ENCODE measurements at places on chromosomes 3 and 15. TPM values are rescaled to one million over a fixed set of nuclear protein-coding genes. Genes with fewer than 3 reads are reported as not detected.

DNA sequence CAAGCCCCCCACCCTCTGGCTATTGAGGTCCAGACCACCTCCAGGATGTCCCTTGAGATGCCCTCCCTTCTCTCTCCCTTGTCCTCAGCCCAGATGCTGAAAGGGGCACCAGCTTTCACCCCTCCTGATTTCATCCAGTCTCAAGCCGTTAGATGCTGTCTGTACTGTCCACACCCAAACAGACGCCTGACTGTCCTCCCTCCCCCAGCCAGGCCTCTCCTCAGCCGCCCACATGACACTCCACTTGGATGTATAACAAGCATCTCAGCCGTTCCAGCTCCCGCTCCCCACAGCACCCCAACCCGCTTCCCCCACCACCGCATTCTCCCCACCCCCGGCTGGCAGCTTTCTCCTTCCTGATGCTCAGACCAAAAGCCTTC, 25.0 kb upstream of the CYP11A1 start:
- no peak overlapping the region for H3K27ac ChIP-seq
- H3K4me3 ChIP-seq: no peak overlapping the region
- H3K27me3 ChIP-seq: no peaks in the 10 kb centered on the region
- no peaks in the 10 kb centered on the region for H3K36me3 ChIP-seq

DNA sequence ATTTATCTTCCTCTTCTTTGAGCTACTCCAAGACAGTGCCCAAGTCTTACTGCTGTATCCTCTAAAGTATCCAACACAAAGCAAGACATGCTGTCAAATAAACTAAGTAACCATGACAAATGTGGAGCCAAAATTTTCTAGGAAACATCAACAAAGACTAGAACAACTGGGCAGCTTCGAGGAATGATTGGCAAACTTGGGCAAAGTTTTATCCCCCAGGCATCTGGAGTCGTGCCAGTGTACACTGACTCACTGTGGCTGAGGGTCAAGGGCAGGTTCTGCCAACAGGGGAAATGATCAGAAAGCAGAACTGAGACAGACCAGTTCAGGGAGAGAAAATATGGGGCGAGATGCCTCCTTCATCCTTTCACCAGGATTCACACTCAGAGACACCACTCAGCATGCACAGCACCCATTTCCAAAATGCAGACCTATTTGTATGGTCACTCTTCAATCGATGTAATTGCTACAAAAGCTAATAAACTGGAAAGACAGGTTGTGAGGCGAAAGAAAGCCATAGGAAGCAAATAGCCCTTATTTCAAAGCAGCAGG, 65.8 kb downstream of the MB21D2 start:
- peak; percentile 93 for DNase-seq
- H3K36me3 ChIP-seq: no peaks in the 10 kb centered on the region
- peaks cover 3% of the 10 kb centered on the region for H3K4me1 ChIP-seq

GRCh38 chr3:143330296-143330868, 210.8 kb downstream of the CHST2 start:
- no peaks in the 10 kb centered on the region for H3K36me3 ChIP-seq
- no peak overlapping the region for H3K27ac ChIP-seq
- H3K4me3 ChIP-seq: no peak overlapping the region
- H3K27me3 ChIP-seq: no peaks in the 10 kb centered on the region
- no peaks in the 10 kb centered on the region for H3K4me1 ChIP-seq

DNA sequence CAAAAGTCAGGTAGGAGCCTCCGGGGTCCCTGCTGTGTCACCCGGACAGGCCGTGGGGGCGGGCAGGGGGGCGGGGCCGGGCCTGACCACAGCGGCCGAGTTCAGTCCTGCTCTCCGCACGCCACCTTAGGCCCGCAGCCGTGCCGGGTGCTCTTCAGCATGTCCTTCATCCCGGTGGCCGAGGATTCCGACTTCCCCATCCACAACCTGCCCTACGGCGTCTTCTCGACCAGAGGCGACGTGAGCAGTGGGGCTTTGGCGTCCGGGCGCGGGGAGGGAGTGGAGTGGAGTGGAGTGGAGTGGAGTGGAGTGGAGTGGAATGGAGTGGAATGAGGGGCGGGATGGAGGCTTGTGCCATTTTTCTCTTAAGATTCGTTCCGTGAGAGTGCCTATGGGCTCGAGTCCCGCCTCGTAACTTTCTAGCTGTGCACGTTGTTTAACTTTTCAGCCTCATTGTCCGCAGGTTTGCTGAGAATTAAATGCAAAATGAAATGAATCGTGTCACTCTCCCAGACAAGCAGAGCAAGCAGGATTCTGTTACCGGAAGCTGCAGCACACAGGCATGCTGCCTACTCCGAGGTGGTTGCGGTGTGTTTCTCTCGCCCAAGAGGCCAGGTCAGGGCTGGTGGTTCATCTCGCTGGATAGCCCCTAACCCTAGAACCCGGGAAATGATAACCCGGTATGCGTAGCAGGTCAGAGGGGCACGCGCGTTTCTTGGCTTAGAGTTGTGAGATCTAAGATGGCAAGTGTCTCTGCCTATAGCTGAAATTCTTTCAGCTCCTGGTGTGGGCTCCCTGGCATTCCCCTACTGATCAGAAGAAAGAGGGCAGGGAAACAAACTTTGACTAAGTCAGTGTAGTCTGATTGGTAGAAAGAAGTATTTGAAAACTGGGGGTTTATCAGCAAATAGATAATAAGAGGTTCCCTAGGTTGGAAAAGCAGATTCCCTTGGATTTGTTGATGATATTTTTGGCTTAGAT, at the start of gene FAH:
Gene FAH, plus strand, starts transcription at position 104 of the 981 bp plus-strand sequence. Its CDS starts 56 bp downstream, at position 160.
- peak within 1 kb of the TSS; percentile 85 for H3K27ac ChIP-seq
- DNase-seq: no peak
- peak within 1 kb of the TSS; percentile 60 for H3K4me3 ChIP-seq
- no peaks in the 10 kb centered on the region for H3K4me1 ChIP-seq
- no peaks in the 10 kb centered on the region for H3K36me3 ChIP-seq
- H3K27me3 ChIP-seq: no peaks in the 10 kb centered on the region

DNA sequence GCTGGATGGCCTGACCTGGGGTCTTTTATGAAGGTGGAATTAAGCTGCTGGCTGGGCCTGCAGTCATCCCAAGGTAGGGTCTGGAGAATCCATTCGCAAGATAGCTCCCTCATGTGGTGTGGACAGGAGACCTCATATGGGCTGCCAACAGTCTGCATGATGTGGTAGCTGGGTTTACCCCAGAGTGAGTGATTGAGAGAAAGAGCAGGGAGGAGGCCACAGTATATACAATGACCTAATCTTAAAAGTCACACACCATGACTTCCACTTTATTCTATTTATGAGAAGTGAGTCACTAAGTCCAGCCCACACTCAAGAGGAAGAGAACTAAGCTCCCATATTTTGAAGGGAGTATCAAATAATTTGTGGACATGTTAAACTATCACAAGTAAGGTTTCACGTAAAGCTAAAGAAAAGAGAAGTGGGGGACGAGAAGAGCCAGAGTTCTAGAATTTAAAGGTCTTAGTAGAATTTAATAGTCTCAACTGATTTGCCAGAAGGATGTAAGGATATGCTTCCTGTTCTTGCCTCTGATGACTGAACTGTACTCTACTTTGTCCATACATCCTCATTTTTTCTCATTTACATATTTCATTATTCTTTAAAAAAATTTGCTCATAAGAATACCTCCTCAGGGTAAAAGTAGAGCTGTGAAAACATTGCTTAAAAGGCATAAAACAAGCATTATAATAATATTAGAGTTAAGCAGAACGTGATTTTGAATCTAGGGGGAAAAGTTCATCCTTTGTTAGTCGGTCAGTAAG, 184.4 kb downstream of the PEX5L start:
- no peak overlapping the region for H3K4me3 ChIP-seq
- no peaks in the 10 kb centered on the region for H3K36me3 ChIP-seq
- no peaks in the 10 kb centered on the region for H3K27me3 ChIP-seq
- no peak for DNase-seq
- H3K27ac ChIP-seq: no peak overlapping the region
- no peaks in the 10 kb centered on the region for H3K4me1 ChIP-seq

- no peak for DNase-seq
- no peak overlapping the region for H3K27ac ChIP-seq
- H3K4me1 ChIP-seq: no peaks in the 10 kb centered on the region
- no peaks in the 10 kb centered on the region for H3K27me3 ChIP-seq
- H3K4me3 ChIP-seq: no peak overlapping the region
Measured at GRCh38 chr15:84681831-84682230, 23.8 kb upstream of the NMB start.

DNA sequence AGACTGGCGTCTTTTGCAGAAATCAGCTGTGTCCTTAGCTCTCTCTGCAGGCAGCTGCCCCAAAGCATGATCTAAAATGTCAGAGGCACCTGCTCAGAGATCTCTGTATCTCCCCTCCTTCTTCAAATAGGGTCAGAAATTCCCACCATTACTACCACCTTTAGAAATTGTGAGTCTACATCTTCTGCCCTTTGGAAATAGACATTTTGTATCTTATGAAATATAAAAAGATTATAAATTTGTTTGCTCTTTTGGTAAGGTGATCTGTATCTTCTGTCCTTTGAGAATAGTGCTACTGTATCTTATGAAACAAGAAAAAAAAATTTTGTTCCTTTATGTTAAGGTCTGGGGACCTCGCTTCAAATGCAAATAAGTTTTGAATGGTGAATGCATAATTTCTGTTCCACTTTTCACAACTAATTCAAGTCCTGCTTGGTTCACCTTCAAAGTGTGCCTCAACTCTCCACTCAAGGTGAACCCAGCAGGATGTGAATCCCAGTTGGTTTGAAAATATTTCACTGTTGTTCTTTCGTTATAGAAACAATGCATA, 28.3 kb upstream of the GPD1L start:
- no peaks in the 10 kb centered on the region for H3K4me1 ChIP-seq
- H3K27ac ChIP-seq: no peak overlapping the region
- H3K36me3 ChIP-seq: no peaks in the 10 kb centered on the region
- H3K4me3 ChIP-seq: no peak overlapping the region
- H3K27me3 ChIP-seq: no peaks in the 10 kb centered on the region

- DNase-seq: no peak
- no peaks in the 10 kb centered on the region for H3K4me1 ChIP-seq
- no peak overlapping the region for H3K27ac ChIP-seq
- H3K36me3 ChIP-seq: no peaks in the 10 kb centered on the region
Measured at GRCh38 chr15:58081456-58081855, 15.9 kb upstream of the ALDH1A2 start.

DNA sequence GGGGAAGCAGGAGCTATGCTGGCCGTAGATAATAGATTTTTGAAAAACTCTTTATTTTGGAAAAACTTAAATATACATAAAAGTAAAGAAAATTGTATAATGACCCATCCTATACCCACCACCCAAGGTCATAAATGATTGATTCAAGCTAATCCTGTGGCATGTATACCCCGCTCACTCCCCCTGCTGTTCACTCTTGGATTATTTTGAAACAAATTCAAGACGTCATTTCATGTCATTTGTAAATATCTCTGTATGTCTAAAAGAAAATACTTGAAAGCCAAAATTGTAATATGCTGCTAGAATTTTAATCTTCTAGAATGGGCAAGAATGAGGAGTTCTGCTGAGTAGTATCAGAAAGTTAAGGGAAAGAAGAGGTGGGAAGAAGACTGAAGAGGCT, 241.7 kb downstream of the FEZF2 start:
- no peak for DNase-seq
- no peak overlapping the region for H3K27ac ChIP-seq
- H3K4me3 ChIP-seq: no peak overlapping the region
- no peaks in the 10 kb centered on the region for H3K4me1 ChIP-seq

DNA sequence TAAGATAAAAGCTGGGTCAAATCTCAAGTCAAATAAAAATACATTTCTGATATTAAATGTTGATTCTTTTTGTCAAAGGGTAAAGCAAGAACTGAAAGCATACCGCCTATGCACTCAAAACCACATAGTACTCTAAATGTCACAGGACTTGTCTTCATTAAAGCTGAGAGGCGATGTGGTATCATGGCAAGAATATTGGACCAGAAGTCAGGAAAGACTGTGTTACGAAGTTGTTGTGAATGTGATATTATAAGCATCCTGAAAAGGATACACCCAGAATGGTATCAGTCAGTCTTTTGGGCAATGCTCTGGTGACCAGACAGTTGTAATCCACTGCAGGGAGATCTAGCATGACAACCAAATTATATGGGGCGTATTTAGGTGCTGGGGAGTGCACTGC, 33.8 kb downstream of the TIGIT start:
- H3K4me1 ChIP-seq: no peaks in the 10 kb centered on the region
- no peaks in the 10 kb centered on the region for H3K36me3 ChIP-seq
- no peak overlapping the region for H3K27ac ChIP-seq
- no peak overlapping the region for H3K4me3 ChIP-seq
- DNase-seq: no peak
- H3K27me3 ChIP-seq: no peaks in the 10 kb centered on the region

GRCh38 chr15:47929138-47929803, 191.5 kb upstream of the SLC24A5 start:
- no peak overlapping the region for H3K4me3 ChIP-seq
- no peaks in the 10 kb centered on the region for H3K27me3 ChIP-seq
- no peak for DNase-seq
- no peak overlapping the region for H3K27ac ChIP-seq
- H3K4me1 ChIP-seq: no peaks in the 10 kb centered on the region
- H3K36me3 ChIP-seq: no peaks in the 10 kb centered on the region

GRCh38 chr3:175041369-175041768, 182.2 kb downstream of the NAALADL2 start:
- no peaks in the 10 kb centered on the region for H3K27me3 ChIP-seq
- no peak overlapping the region for H3K4me3 ChIP-seq
- H3K4me1 ChIP-seq: no peaks in the 10 kb centered on the region
- DNase-seq: no peak
- H3K27ac ChIP-seq: no peak overlapping the region

DNA sequence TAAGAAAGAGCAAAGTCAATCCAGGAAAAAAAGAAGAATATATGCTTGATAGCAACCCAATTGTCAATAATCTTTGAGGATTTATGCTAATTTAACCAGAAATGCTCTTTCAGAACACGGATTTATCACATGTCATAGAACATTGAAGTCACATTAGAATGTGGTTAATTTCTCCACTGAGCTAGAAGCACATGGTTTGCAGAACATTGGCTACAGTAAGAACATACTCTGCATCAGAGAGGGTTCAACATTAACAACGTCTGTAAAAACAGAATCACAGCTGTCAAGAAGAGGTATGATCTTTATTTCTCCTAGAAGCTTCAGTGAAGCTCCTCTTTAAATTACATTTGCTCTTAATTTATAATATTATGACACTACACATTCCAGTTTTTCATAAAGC, 619.7 kb upstream of the AGTR1 start:
- H3K4me3 ChIP-seq: no peak overlapping the region
- H3K4me1 ChIP-seq: no peaks in the 10 kb centered on the region

GRCh38 chr3:13161021-13161759, 88.0 kb upstream of the IQSEC1 start:
- H3K4me1 ChIP-seq: no peaks in the 10 kb centered on the region
- peak; percentile 45 for DNase-seq
- H3K27me3 ChIP-seq: no peaks in the 10 kb centered on the region
- no peak overlapping the region for H3K4me3 ChIP-seq
- H3K36me3 ChIP-seq: no peaks in the 10 kb centered on the region

Gene LDHAL6B
- not detected for total RNA-seq

Gene GOLGA8Q
- 0.59 TPM for total RNA-seq

Gene DAZL
- not detected for total RNA-seq

Gene FAM227B
- 13.0 TPM for total RNA-seq

Gene EFHB
- not detected for total RNA-seq

Gene FGF12
- 2.1 TPM for total RNA-seq

Gene CCR3
- total RNA-seq: not detected

Gene PPM1M
- 20.2 TPM for total RNA-seq

Gene CLDN16
- not detected for total RNA-seq

Gene LRRN1
- 0.32 TPM for total RNA-seq
